ENCODE measurements at places on chromosomes 1 and 21. TPM values are rescaled to one million over a fixed set of nuclear protein-coding genes. Genes with fewer than 3 reads are reported as not detected.

Gene AADACL3
- total RNA-seq: not detected

Gene LCE3E
- not detected for total RNA-seq

Gene COL24A1
- 0.12 TPM for total RNA-seq

Gene CD48
- total RNA-seq: not detected

Gene TENT5C
- total RNA-seq: 2.2 TPM
